Thoracic aorta (tissue), 2 donors: ENCODE measurements at places on chromosomes 7 and 10.
A peak's percentile ranks its signal among the peaks of the same experiment; 100 is the strongest.

DNA sequence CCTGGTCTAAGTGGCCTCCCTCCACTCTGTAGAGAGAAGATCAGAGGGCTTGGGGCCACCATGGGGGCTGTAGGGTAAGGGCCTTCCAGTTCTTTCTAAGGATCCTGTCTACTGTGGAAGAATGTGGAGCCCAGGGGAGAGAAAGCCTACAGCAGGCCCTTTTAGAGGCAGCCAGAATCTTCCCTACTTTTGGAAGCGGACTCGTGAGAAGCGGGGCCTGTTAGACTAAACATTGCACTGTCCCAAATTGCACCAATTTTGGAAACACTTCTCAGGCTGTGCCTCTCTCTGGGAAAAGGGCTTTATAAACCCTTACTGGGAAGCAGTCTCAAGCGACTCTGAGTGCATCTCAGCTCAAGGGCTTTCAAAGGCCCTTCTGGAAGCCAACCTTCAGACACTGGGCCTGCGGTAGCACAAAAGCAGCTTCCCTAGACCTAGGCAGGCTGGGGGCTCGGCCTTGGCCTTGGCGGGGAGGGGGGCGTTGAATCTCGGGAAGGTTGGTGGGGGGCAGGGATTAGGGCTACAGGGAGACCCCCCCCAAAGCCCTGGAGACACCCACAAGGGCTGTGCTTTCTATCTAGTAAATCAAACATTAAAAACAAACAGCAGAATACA, 298.1 kb downstream of the GFRA1 start:
- no peaks in the 10 kb centered on the region for H3K27me3 ChIP-seq
- DNase-seq = no peak
- H3K4me1 ChIP-seq = peaks cover 18% of the 10 kb centered on the region
- H3K27ac ChIP-seq = peak overlapping the region; percentile 58
- no peaks in the 10 kb centered on the region for H3K36me3 ChIP-seq

DNA sequence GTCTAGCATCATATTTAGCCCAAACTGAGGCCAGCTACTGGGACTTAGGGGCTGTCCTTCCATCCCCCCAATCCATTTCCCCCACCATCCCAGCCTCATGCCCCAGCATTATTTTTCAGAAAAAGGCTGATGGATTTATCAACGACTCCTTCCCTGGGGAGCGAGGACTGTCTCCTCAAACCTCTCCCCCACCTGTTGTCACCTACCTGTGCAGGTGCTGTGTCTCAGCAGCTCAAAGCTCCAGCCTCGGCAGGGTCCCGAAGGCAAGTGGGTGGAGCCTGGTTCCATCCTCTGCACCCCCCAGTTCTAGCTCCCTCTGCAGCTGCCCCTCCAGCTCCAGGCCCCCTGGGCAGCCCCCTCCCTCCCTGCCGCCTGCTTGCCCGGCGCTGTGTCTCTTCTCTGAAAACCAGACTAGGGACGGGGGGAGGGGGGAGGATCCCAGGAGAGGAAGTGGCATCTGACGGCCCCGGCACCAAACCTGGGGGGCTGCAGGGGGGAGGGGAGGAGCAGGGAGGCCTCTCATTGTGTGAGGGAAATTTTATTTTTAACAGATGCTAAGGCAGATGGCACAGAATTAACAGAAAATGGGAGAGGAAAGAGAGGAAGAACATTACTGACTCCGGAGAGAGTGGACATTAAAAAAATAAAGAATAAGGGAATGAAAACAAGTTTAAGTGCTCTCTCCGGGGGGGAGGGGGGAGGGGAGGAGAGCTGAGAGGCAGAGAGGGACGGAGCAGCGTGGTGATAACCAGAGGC, 61.7 kb upstream of the PAX2 start:
- no peak overlapping the region for H3K4me3 ChIP-seq
- peaks cover 20% of the 10 kb centered on the region for H3K27me3 ChIP-seq
- no peaks in the 10 kb centered on the region for H3K4me1 ChIP-seq
- no peaks in the 10 kb centered on the region for H3K36me3 ChIP-seq
- DNase-seq = no peak

DNA sequence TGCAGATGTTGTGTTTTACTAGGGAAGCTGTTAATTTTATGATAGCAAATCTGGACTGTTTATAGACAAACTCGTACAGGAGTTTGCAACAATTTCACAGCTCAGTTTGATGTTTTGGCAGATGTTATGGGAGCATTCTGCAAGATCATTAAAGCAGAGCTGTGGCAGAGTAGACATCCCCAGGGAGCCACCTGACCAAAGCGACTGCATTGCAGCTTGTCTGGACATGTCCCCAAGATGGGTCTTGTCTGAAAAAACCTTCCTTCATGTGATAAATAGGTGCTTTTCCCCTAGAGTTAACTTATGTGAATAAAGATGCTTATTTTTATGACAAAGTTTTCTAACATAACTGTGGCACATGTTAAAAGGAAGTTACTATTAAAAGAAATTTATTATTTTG, 91.2 kb upstream of the GPR141 start:
- no peak for DNase-seq
- H3K4me3 ChIP-seq = no peak overlapping the region
- H3K4me1 ChIP-seq = no peaks in the 10 kb centered on the region
- no peaks in the 10 kb centered on the region for H3K36me3 ChIP-seq
- H3K27ac ChIP-seq = no peak overlapping the region

GRCh38 chr7:22430457-22430856, 69.5 kb downstream of the STEAP1B start:
- no peak overlapping the region for H3K4me3 ChIP-seq
- H3K27ac ChIP-seq = no peak overlapping the region
- peaks cover 5% of the 10 kb centered on the region for H3K4me1 ChIP-seq
- no peaks in the 10 kb centered on the region for H3K27me3 ChIP-seq
- no peaks in the 10 kb centered on the region for H3K36me3 ChIP-seq
- DNase-seq = no peak

- H3K4me3 ChIP-seq = no peak overlapping the region
- DNase-seq = no peak
Measured at GRCh38 chr7:83494683-83495082, 154.3 kb downstream of the SEMA3E start.

DNA sequence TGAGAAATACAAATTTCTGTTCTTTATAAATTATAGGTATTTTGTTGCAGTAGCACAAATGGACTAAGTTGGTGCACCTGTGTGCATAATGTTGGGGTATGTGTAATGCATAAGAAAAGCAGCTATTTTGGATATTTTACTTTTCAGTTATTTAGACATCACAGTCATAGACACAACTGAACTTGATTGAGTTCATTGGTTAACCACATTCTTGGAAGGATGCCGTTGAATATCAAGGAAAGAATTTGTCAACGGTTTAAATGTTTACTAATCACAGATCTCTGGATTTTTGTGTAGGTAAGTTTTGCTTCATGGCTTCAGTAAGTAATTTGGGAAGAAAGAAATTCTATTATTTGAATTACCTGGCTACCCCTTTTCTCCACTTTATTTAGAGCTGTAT, 4.1 kb downstream of the OTUD1 start:
- no peaks in the 10 kb centered on the region for H3K27me3 ChIP-seq
- peak overlapping the region; percentile 86 for H3K4me3 ChIP-seq
- H3K27ac ChIP-seq = no peak overlapping the region
- H3K36me3 ChIP-seq = peaks cover 5% of the 10 kb centered on the region
- H3K4me1 ChIP-seq = peaks cover 39% of the 10 kb centered on the region
- DNase-seq = no peak

DNA sequence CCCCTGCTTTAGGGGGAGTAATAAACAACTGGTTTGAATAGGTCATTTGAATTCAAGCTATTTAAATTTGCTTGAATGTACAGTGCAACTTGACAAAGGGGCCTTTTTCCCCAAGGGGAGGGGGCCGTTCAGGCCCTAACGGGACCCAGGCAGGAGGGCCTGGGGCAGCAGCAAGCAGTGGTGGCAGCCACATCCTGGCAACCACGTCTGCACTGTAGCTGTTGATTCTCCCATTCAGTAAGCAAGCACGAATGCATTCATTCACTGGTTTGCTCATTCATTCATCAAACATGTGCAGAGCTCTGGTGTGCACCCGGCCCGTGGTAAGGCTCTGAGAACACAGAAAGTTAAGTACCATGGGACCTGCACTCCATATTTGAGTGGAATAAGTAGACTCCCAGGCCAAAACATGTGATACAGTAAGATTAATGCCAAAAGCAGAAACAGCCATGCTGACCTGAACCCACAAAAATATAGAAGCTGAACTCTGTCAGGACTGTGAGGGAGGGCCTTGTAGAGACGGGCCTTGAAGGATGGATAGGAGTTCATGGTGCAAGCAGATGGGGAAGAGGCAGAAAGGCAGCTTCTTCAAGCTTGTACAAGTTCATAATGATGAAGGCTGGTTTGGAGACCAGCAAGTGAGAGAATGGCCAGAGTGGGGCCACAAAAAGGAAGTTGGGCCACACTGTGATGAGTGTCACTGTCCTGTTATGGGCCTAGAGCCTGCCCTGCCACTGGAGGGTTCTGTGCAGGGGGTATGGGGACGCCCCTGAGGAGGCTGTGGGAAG, 29.3 kb upstream of the C10orf53 start:
- H3K4me1 ChIP-seq = no peaks in the 10 kb centered on the region
- no peak overlapping the region for H3K4me3 ChIP-seq
- no peak overlapping the region for H3K27ac ChIP-seq
- no peak for DNase-seq
- H3K27me3 ChIP-seq = peaks cover under 1% of the 10 kb centered on the region
- H3K36me3 ChIP-seq = no peaks in the 10 kb centered on the region

DNA sequence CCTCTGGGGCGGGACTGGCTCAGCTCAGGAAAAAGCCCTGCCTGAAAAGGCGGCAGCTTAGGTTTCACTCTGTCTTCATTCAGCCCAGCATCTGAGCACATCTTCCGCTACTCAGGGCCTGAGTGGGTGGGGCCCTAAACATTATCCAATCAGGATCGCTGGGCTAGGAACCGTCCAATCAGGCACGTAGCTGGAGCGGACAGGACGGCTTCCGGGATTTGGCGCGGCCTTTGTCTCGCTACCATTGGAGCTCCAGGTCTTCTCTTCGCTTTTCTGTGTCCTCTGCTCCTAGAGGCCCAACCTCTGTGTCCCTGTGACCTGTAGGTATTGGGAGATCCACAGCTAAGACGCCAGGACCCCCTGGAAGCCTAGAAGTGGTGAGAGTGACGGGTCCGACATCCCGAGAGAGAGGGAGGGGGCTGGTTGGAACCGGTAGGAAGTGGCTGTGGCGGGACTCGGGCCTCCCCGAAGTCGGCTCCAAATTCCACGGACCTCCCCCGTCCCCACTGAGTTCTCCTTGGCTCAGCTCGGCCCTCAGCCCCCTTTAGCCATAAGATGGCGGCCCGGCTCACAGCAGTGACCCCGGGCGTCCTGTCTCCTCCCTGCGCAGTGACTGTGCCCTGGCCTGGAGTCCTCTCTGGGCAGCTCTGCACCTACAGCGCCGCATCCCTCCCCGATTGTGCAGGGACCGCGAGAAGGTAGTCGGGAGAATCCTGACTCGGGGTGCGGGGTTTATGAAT, 99.1 kb downstream of the ZNF680 start:
- no peaks in the 10 kb centered on the region for H3K36me3 ChIP-seq
- peak; percentile 38 for DNase-seq
- no peaks in the 10 kb centered on the region for H3K4me1 ChIP-seq
- H3K27me3 ChIP-seq = no peaks in the 10 kb centered on the region
- H3K27ac ChIP-seq = no peak overlapping the region
